ENCODE measurements at places on chromosomes 13 and 19.

- peak; percentile 74 for DNase-seq
Measured at GRCh38 chr13:25181597-25181996, 9.5 kb upstream of the AMER2 start.

GRCh38 chr13:46359714-46360113 is 27.3 kb downstream of the RUBCNL start:
- DNase-seq, result no peak

DNA sequence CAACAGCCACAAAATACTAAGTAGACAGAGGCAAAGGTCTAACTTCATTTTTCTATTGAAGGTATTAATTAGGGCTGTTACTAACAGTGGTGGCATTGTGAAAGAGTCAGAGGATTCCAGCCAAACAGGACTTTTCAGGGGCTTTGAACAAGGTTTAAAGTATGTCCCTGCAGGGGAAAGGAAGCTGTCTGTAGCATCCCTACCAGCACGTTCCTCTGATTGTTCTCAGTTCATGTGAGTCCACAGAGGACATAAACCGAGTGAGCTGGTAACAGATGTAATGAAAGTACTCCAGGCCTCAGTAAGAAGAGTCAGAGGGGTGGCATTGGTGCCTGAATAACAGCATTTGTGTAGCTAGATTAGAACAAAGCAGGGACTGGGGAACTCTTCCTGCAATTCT is 15.3 kb upstream of the SPATA13 start:
- no peak for DNase-seq

- DNase-seq, result no peak
Measured at GRCh38 chr19:46885411-46885810, 24.6 kb downstream of the ARHGAP35 start.

- peak; percentile 5 for DNase-seq
Measured at GRCh38 chr19:30070968-30071632, 129.1 kb downstream of the URI1 start.

GRCh38 chr13:30862707-30863106 is 43.4 kb upstream of the MEDAG start:
- DNase-seq, result no peak

- no peak for DNase-seq
Measured at GRCh38 chr13:67299072-67299635, 69.0 kb upstream of the PCDH9 start.

- no peak for DNase-seq
Measured at GRCh38 chr19:54586397-54586796, 7.0 kb upstream of the LILRA1 start.

- no peak for DNase-seq
Measured at GRCh38 chr19:43644181-43644580, 4.5 kb upstream of the CADM4 start.

GRCh38 chr19:33988601-33989000 is 183.7 kb upstream of the LSM14A start:
- no peak for DNase-seq

GRCh38 chr13:36998624-36999041 is 507 bp downstream of the ALG5 start:
- DNase-seq, result peak; percentile 34

DNA sequence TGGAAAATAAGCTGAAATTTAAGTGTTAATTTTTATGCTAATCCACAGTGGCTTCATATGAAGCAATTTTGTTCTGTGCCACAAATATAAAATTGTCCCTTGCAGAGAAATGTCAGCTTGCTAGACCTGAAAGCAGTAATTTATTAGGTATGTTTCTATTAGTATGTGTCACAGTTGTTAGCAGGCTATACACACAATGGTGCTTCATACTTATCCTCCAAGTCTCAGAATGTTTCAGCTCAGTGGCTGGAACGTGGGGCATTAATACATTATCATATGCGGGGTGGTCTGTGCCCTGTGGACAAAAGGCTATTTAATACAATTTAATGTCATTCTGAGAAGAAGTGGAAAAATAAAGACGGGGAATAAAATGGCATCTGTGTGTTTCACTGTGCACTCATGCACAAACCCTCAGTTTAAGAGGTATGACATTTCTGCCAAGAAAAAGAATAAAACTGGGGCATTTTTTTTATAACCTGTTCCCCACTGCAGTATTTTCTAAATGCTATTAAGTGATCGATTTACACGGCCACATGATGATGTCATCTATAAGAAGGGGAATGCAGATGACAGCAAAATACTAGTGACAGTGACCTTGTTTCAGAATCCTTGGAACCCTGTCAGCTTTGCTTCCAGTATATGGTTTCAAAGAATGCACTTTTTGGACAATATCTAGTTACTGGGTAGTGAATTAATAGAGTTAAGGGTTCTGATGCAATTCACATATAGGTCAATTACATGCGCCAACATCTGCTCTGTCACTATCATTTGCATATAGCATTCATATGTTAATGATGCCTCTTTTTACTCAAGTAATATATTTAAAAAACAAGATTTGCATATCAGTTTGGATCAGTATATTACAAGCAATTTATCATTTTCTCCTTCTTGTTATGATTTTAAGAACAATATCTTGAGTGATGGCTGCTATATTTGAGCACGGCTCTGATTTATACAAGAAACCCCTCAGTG is 21.2 kb upstream of the ZNF536 start:
- DNase-seq, result no peak

DNA sequence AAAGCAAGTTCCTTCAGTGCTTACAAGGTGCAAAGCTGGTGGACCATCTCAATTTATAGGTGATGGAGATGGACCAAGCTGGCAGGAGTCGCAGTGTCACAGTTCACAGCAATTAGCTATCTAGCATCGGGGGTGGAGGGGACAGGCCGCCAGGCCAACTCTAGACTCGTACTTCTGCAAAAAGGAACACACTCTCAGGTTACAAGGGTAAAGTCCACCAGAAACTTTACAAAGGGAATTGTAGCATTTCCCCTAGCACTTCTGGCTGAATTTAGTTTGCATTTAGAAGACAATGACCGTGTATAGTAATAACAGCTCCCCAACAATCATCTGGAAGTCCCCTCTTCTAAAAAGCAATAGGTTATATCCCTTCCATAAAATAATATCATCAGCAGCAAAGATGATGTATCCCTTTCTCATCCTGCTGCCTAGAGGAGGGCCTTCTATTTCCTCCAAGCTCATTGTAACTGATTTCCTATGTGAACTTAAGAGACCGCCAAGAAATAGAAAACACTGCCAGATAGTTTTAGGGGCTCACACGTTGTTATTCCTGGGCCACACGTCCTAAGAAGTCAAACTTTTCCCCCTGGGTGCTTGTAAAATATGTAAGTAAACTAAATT is 8.5 kb upstream of the DOCK9 start:
- no peak for DNase-seq

- no peak for DNase-seq
Measured at GRCh38 chr13:112893207-112893569, 75.8 kb upstream of the MCF2L start.

GRCh38 chr19:15112385-15112784 is 5.2 kb downstream of the SYDE1 start:
- DNase-seq, result no peak

GRCh38 chr13:46345866-46346265 is 41.2 kb downstream of the RUBCNL start:
- DNase-seq, result no peak

- no peak for DNase-seq
Measured at GRCh38 chr13:37212826-37213225, 107.4 kb upstream of the CSNK1A1L start.

- DNase-seq, result no peak
Measured at GRCh38 chr13:57823704-57824103, 192.2 kb downstream of the PCDH17 start.

GRCh38 chr13:24215126-24215525 is 54.6 kb downstream of the SPATA13 start:
- no peak for DNase-seq

GRCh38 chr13:65914716-65915115 is 1315.4 kb downstream of the PCDH9 start:
- no peak for DNase-seq

DNA sequence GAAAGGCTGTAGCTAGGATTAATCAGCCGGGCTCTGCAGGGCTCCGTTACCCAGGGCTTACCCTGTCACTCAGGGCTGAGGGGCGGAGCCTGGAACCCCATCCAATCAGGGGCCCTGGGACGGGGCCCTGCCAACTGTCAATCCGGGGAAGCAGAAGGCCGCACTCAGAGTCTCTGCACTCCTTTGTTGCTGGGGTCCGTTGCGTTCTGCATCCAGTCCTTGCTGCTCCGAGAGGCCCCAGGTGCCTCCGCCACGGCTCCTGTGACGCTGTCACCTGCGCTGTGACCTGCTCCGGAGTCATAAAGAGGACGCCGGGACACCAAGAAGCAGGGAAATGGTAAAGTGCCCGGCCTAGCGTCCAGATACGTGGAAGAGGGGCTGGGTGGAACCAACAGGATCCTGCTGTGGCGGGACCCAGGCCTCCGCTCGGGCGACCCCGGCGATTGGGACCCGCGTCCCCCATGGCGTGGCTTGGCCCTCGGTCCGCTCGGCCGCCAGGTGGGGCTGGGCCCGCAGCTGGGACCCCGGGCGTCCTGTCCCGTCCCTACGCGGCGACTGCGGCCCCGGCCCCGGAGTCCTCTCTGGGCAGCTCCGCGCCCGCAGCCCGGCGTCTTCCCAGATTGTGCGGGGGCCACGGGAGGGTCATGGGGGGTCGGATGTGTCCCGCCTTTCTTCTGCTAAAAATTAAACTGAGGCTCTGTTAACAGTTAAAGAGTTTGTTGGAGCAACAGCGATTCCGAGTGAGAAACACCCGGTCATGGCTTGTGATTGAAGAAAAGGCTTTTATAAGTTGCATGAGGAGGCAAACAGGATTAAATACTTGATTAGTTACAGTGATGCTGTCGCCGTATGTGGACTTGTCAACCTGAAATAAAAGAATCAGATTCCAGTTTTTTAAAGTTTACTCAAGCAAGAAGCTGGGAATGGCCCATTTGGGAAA is at the start of gene ZNF491:
TSS of gene ZNF491 (plus strand) at position 133 of the 940 bp plus-strand sequence. CDS start 7,431 bp downstream, outside the sequence.
- DNase-seq, result peak; percentile 94

DNA sequence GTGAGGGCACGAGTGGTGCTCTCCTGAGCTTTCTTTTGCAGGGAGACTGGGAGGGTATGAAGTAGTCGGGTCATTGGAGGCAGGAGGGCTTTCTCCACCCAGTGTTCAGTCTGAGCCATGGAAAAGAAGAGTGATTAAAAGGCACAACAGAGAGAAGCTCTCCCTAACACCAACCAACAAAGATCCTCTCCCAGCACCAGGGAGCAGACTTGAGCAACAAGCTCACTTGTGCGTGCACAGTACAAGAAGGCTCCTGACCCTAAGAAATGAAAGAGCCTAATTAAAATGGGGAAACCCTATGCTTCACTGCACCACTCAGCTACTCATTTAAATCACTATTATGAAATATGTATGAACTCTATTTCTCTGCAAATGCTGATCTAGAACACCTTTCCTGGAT is 276.3 kb upstream of the SOX21 start:
- DNase-seq, result no peak

Data from NCI-H524 (cell line).